ENCODE measurements at places on chromosomes 2 and 18.

DNA sequence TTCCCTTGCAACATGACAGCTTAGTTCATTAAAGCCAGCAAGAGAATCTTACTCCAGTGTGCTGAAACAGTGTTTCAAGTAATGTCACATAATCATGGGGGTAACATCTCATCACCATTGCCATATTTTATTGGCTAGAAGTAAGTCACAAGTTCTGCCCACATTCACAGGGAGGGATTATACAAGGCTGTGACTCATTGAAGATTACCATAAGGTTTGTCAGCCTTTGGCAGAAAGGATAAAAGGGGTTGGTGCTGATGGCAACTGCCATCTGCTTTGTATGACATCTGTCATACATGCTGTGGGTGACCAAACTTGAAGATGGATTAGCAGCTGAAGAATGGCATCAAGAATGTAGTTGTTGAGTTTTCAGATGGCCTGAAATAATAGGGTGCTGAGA, 61.2 kb downstream of the KCNE4 start:
- DNase-seq: no peak

- no peak for DNase-seq
These were observed 5.3 kb upstream of the CTIF start for GRCh38 chr18:48533340-48534070.

GRCh38 chr2:68819556-68819955, 51.6 kb downstream of the BMP10 start:
- no peak for DNase-seq

DNA sequence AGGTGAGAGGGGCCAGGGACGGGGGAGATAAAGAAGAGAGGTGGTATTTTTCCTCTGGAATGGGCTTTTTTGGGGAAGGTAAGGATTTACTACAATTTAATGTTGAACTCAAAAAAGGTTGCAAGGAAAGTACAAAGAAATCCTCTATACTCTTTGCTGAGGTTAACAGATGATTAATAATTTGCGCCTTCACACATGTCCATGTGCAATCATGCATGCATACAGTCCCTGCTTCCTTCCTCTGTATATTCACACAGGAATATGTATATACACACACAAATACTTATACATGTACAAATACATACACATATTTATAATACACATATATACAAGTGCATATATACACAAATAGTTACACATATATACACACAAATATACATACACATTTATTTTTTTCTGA, 193.4 kb downstream of the NBAS start:
- no peak for DNase-seq

DNA sequence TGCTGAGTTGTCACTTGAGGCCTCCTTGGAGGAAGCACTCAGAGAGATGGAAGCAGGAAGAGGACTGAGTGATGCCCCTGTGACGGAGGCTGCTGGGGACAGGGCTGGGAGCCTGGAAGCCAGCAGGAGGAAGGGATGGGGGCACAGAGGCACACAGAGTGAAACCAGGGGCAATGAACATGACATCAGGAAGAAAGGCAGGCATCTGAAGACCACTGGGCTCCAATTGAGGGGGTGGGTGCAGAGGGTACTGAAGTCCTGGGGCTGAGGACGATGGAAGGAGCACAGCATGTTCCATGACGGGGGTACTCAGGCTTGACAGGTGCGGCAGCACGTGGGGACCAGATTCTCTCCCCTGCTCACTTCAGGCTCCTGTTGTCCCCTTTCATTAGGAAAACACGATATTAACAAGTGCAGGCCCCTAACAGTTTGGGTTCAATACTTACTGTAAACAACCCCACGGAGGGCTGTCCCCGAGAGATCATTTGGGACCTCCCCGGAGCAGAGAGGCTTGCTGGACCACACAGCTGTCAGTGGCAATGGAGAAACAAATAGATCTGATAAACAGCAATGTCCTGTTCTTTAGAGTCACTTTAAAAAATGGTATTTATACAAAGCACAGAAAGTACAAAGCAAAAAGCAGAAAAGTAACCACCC, 8.7 kb downstream of the INPP5D start:
- DNase-seq: no peak

- DNase-seq: no peak
These were observed 119.6 kb upstream of the OTOS start for GRCh38 chr2:240259924-240260529.

- peak; percentile 58 for DNase-seq
These were observed 23.3 kb downstream of the CACNB4 start for GRCh38 chr2:152075461-152076050.

DNA sequence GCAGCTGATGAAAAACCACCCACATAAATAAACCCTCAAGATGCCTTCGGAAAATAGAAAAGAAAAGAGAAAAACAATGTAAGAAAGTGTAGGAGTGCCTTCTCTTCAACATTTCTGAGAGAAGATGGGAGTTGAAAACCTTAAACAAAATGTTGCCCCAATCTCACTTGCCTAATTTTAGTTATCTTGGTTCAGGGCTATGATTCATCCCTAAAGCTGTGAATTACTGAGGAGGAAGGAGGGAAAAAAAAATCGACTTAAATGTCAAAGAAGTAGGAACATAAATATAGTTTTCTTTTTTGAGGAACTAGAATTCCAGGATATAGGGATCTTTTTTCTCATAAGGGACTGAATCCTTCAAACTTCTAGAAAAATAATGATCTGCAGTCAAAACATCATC, 360.3 kb downstream of the TGIF1 start:
- DNase-seq: no peak

- peak; percentile 34 for DNase-seq
These were observed 126.1 kb downstream of the HNMT start for GRCh38 chr2:138090330-138090729.

- DNase-seq: no peak
These were observed 502 bp downstream of the MERTK start for GRCh38 chr2:111898703-111899514.

- DNase-seq: no peak
These were observed 183.1 kb upstream of the ARL4C start for GRCh38 chr2:234679741-234680687.

GRCh38 chr2:16285813-16286510, 345.6 kb downstream of the MYCN start:
- DNase-seq: no peak

DNA sequence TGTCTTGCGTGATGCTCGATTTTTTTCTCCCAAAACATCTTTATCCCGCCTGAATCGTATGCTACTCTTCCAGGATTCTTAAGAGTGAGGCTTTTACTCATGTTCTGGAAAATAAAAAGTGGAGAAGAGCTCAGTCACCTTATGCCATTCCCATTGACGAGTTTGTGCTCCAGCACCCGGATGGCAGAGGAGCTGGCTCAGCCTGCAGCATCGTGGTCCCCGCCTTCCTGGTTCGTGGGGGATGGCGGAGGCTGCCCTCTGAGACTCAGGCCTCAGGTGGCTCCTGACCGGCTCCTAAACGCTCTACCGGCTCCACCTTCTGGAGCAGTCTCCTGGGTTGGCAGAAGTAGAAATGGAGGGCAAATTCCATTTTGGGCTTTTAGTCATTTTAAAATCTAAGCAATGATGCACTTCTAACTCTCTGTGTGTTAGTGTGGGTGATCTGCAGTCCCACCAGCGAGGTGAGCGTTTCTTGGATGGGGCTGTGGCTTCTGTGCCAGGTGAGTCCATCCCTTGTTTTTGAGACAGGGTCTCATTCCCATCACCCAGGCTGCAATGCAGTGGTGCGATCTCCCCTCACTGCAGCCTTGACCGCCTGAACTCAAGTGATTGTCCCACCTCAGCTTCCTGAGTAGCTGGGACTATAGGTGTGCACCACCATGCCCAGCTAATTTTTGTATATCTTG, 27.8 kb downstream of the RTP5 start:
- DNase-seq: no peak

DNA sequence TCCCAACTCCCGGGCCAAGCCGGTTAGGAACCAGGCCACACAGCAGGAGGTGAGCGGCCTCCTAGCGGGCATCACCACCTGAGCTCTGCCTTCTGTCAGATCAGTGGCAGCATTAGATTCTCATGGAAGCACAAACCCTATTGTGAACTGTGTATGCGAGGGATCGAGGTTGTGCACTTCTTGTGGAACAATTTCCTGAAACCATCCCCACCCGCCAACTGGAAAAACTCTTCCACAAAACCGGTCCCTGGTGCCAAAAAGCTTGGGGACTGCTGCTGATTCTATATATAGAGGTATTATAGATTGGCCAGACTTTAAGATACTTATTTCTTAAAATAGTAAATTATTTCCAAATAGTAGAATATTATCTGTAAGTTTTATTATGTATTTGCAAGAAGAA, 89.4 kb downstream of the PMS1 start:
- DNase-seq: no peak

DNA sequence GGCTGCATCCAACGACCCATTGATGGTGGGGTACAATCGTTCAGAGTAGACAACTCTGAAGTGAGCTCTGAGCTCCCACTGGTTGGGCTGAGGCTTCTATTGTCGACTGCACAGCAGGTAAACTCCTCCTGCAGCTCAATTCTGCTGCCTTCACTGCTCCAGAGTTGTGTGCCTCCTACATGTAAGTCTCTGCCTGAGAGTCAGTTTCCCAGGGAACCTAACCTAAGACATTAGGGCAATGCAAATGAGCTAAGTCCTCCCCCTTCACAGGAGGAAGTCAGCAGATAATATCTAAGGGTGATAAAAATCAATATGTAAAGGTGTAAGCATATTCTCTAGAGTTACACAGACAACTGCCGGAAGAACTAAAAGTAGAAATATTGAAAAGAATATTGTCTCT, 22.5 kb upstream of the ACYP2 start:
- DNase-seq: no peak

DNA sequence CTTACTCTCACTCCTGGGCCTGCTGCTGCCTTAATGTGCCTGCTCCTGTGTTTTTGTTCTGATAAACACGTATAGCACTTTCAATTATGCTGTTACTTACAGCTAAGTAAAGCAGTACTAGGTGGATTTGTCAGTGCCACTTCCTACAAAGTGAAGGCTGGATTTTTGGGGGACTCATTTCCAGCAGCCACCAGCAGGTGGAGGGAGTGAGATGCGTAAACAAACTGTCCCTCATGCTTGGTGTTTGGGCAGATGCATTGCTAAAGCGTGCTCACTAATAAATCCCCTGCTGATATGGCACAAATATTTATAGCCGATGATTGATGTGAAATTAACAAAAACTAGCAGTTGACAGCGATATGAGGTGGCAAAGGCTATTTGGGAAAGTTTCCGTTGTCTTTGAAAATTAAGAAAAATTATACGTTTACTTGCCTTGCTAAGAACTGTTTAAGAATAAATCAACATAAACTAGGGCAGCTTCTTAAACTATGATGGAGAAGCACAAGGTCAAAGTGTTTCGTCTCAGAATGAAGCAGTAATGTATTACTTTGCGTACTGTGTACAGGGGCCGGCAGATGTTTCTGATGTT, 101.7 kb downstream of the AGAP1 start:
- peak; percentile 84 for DNase-seq

DNA sequence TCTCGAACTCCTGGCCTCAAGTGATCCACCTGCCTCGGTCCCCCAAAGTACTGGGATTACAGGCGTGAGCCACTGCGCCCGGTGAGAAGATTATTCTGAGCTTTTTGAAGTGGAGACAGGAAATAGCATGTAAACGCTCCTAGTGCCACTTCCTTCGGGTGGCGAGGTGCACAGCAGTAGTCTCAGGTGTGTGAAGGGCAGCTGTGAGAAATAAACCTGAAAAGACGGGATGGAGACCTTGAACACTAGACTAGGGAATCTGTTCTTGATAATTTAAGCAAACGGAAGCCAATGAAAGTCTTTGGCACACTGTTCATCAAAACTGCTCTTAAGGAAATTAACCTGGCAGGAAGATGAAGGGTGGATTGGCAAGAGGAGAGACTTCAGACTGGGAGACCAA, 439 bp upstream of the PLEKHH2 start:
- no peak for DNase-seq

DNA sequence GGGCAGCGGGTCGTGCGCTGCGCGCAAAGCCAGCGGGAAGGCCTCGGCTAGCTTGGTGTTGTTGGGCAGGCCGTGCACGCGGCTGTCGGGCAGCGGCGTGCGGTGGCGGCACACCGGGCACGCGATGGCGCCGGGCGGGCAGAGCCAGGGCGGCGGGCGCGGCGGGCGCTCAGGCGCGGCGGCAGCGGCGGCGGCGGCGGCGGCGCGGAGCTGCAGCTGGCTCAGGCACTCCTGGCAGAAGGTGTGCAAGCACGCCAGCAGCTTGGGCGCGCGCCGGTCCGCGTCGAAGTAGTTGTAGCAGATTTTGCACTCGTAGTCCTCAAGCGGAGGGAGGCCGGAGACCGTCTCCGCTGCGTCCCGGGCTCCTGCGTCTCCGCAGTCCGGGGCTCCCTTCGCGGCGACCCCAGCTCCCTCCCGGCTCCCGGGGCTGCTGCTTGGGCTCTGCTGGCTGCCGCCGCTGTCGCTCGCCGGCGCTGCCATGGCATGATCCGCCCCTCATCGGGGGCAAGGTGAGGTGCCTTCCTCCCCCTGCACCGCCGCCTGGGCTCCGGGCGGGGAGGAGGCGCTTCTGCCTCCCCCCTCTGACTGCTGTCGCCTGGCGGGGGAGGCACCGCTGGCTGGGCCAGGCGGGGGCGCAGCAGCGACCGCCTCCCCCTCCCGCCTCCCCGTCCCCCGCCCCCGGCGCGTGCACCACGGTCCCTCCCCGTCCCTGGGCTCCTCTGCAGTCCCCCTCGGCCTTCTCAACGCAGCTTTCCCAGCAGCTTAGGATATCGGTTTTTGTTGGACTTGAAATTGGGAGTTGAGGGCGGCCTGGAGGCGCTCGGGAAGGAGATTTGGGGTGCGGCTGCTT, 21.0 kb upstream of the PAX3 start:
- DNase-seq: no peak

GRCh38 chr2:119293900-119294299, 70.3 kb downstream of the STEAP3 start:
- DNase-seq: peak; percentile 28

DNA sequence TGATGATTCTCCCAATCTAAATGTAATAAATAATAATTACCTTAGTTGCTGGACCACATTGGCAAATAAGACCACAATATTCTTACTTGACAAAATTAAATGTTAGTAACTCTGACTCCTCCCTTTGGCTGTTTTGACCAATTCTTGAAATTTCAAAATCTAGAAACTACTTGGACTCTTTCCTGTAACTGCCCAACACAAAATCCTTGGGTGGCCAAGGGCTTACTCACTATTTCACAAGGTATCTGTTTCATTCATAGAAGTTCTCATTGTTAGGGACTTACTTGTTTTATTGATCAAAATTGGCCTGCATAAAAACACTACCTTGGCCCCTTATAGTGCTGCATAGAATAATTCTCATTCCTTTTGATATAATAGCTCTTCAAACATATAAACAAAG, 19.4 kb downstream of the CDH20 start:
- DNase-seq: no peak
